ENCODE measurements at places on chromosomes 1 and 21.

DNA sequence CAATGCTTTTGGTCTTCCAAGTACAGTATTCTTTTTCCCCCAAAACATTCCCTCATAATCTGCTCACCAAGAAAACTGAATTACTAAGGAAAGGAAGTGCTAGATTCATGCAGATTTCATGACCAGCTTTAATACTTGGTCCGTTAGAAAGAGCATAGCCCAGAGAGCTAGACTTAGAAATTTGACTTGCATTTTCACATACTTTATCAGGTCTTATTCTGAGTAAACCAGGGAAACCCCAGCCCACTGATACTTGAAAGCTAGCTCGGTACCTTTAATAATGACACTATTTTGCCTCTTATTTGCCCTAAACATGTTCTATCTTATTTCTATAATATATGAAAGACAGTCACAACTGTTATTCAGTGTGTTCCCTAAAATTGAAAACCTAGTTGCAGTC is 204.5 kb downstream of the TTLL7 start:
- no peak for DNase-seq

- peak; percentile 18 for DNase-seq
Observed at GRCh38 chr1:44237721-44238457, 24.6 kb downstream of the DMAP1 start.

GRCh38 chr1:89945852-89946476 is 48.9 kb upstream of the ZNF326 start:
- DNase-seq, result peak; percentile 62

DNA sequence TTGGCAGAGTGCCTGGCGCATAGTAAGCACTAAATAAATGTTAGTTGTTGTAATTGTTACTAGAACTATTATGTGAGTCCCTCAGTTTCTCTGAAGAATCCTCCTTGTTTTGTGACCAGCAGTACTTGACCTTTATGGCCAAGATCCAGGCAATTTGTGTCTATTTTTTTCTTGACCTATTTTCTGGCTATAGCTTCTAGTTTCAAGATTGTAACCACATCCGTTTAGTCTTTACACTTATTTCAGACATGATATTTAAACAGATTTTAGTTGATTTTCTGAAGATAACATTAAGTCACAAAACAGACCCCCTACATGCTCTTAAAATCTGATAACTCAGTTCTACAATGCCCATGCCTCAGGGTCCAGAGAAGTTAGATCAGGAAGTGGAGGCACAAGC is 50.3 kb downstream of the CDC7 start:
- DNase-seq, result no peak

- DNase-seq, result no peak
Observed at GRCh38 chr1:111696330-111696729, 42.9 kb downstream of the INKA2 start.

GRCh38 chr1:11967028-11967547 is 13.2 kb upstream of the MFN2 start:
- no peak for DNase-seq

DNA sequence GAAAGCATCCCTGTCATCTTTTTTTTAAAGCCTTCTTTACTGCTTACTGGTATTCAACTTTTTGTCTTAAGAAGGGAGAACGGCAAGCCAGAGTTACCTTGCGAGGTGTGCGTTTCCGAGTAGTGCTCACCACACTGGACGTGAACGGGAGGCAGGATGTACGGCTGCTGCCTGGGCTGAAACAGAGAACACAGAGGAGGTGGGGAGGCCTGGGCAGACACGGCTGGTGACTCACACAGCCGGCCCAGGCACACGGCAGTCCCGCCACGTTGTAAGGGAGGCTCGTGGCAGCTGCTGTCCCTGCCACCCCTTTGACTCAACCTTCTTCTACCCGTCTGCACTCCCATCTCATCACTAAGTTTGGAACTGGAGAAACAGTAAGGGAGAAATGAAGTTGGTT is 105.8 kb downstream of the SMYD2 start:
- DNase-seq, result no peak

GRCh38 chr21:31524140-31524539 is 135.4 kb upstream of the SOD1 start:
- DNase-seq, result no peak

DNA sequence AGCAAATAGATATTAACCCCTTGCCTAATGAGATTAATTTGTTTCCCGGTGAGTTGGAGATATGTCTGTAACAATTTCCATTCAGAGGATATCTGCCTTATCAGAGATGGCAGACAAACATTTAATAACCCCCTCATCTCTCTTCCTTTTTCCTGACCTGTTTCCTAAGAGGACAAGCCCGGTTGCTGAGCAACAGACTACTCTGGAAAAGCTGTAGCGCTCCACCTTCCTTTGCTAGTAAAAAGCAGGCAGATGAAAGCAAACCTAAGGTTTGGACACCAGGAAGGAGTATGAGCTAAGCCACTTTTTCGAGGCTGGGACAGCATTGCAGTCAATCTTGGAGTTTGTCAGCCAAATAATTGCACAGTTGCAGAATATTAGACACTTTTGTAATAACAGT is 82.4 kb downstream of the RGS21 start:
- no peak for DNase-seq

DNA sequence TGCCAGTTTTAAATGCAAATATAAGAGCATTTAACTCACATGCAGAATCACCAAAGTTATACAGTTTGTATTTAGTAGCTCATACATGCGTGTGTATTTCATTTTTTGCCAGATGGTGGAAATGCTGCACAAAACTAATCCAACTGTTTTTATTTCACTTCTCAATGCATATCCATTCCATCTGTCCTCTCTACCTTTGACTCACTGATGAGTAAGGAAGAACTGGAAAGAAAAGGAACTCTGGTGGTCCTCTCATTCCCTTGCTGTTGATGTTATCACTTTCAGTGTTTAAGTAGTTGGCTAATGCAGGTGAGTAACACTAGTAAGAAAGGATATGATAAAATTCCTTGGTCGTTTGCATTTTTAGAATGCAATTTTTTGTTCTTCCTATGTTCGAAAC is 5.7 kb upstream of the SLC1A7 start:
- no peak for DNase-seq

GRCh38 chr1:165443539-165444311 is 1.2 kb downstream of the RXRG start:
- DNase-seq, result no peak

- no peak for DNase-seq
Observed at GRCh38 chr1:65469889-65470340, 49.4 kb downstream of the LEPR start.

- peak; percentile 84 for DNase-seq
Observed at GRCh38 chr1:200510228-200510623, 100.4 kb upstream of the ZNF281 start.

DNA sequence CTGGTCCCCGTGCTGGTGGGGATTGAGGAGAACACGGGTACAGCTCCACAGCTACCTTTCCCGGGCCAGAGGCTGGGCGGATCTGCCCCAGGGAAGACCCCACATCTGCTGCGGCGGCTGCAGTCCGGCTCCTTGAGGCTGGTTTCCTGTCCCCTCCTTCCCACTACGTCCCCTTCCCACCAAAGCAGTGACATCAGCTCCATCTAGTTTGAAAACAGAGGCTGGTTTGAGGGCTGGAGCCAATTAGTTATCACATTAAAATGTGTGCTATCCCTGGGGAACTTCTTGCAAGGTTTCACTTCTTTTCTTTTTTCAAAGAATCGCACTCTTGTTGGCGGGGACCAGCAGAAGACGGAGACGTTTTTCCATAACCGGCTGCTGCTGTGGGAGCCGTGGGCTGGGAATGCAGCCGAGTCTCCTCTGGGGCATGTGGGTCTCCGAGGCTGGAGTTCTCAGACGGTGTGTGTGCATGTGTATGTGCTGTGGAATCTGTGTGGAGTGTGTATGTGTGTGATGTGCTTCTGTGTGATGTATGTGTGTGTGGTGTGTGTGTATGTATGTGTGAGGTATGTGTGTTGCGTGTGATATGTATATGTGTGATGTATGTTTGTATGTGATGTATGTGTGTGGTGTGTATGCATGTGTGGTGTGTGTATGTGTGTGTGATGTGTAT is 8.9 kb upstream of the PCBP3 start:
- no peak for DNase-seq

DNA sequence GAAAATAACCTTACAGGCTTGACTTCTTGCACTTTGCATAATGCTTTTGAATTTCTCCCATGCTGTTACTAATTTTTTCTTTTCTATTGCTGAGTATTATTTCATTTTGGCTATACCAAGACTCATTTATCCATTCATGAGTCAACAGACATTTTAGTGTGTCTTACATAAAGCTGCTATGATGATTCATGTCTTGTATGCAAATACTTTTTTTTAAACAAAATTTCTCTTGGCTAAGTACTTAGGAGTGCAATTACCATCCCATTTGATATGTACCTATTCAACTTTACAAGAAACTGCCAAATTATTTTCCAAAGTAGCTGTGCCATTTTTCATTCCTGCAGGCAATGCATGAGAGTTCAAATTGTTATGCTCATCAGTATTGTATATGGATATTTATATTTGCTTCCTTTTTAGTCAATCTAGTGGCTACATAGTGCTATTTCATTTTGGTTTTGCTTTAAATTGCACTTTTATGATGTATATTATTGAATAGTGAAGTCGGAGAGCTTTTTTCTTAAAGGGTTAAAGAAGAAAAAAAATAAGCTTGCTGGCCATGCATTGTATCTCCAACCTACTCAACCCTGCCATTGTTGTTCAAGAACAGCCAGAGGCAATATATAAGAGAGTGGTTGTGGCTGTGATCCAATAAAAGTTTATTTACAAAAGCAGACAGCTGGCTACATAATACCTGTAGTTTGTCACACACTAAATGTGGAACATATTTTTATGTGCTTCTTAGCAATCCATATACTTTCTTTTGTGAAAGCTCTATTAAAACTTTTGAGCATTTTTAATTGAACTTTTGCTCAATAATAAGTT is 862.8 kb downstream of the KCNT2 start:
- no peak for DNase-seq

GRCh38 chr1:79264285-79264684 is 257.8 kb upstream of the ADGRL4 start:
- DNase-seq, result no peak

- no peak for DNase-seq
Observed at GRCh38 chr1:205812271-205812877, 624 bp downstream of the SLC41A1 start.

DNA sequence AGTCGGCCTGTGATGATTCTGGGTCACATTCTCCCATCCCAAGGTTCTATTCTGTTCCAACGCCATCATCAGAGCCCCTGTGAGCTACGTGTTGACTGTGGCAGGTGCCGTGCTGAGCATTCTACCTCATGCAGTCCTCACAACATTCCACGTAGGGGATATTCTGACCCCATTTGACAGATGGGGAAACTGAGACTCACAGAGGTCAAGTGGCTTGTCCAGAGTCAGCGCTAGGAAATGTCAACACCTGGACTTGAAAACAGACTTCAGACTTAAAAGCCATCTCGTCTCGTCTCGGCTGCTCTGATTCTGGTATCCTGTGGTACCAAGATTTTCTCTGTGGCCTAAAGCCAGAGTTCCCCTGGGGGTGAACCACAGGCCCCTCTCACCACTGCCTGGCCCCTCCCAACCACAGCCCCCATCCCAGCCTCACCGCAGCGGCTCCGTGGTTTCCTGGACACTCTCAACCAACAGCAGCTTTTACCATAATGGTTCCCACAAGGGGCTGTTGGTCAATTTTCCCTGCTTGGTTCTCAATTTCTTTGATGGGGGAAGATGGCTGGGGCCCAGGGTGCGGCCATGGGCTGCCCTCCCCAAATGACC is 39.6 kb downstream of the SDC3 start:
- DNase-seq, result peak; percentile 16

- no peak for DNase-seq
Observed at GRCh38 chr1:8754247-8754650, 63.2 kb downstream of the RERE start.

- no peak for DNase-seq
Observed at GRCh38 chr1:229131243-229132105, 139.4 kb upstream of the RAB4A start.

DNA sequence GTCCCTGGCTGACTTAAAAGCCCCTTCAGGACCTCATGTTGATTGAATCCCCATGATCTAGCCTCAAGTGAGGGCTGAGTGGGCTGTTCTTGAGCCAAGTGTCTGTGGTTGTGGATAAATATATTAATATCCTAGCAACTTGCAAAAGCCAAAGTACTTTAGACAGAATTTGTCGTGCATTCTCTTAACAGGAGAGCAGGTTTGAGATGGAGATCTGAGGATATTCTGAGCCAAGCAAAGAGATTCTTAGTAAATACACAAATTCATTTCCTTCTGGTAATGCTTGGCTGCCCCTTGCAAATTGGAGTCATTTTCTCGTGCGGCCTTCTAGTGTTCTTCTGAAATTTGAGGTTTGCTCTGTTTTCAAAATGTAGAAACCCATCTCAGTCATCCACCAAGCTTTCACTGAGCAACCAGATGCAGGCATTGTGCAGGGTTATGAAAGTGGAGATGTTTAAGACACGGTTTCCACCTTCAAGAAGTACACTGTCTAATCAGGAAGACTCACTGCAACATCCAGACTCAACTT is 242.1 kb upstream of the JUN start:
- DNase-seq, result peak; percentile 27

DNA sequence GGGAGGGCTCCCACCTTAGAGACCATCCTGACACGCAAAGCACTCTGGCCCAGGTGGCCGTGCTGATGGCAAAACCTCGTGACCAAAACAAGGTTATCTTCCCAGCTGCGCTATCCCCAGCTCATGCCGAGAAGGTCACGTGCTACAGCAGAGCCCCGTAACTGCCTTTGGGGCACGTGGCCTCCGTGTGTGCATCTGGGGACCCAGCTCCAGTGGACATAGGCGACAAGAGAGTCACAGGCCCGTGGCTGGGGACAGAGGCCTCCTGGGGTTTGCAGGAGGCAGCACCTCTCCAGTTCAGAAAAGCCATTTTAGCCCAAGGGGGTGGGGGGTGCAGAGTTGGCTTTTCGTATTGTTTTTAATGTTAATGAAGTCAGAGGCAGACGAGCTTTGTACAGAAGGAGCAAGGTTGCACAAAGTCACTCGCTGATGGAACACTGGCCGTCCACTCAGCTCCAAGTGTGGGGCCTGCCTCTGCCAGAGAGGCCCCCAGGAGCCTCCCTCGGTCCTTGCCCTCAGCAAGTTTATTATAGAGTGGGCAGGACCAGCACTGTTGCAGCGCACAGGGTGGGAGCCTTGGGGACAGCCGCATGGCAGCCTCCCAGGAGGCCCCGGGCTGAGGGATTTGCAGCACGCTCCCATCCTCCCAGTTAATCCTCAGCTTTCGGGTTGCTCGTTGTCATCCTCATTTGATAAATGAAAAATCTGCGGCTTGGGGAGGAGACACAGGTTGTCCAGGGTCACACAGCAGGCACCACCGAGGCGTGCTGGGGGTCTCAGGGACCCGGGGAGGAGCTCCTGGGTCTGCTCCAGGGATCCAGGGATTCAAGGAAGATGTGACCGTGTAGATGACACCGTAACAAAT is 8.0 kb upstream of the PDE9A start:
- no peak for DNase-seq

- DNase-seq, result no peak
Observed at GRCh38 chr1:23620605-23621004, 61.3 kb upstream of the ID3 start.

- peak; percentile 43 for DNase-seq
Observed at GRCh38 chr1:200558866-200559459, 61.6 kb downstream of the KIF14 start.
